Cortex of kidney (tissue), 1 donor: ENCODE measurements at places on chromosomes 3 and 15.

DNA sequence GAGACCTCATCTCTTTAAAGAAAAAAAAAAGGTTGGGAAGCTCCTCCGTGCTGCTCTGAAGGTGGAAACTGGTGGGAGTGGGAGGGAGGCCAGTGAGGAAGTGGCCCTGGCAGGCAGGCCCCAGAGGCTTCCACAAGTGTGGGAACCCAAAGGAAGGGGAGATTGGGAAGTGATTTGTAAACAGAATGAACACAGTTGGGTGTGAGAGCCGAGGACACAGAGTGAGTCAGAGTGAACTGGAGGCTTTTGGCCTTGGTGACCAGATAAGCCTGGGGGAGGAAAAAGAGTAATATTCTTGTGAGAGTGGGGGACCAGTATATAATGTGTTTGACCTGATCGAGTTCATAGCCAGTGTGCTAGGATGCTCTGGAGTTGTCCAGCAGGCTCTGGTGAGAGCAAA, 23.0 kb downstream of the MKRN2 start:
- DNase-seq = no peak

DNA sequence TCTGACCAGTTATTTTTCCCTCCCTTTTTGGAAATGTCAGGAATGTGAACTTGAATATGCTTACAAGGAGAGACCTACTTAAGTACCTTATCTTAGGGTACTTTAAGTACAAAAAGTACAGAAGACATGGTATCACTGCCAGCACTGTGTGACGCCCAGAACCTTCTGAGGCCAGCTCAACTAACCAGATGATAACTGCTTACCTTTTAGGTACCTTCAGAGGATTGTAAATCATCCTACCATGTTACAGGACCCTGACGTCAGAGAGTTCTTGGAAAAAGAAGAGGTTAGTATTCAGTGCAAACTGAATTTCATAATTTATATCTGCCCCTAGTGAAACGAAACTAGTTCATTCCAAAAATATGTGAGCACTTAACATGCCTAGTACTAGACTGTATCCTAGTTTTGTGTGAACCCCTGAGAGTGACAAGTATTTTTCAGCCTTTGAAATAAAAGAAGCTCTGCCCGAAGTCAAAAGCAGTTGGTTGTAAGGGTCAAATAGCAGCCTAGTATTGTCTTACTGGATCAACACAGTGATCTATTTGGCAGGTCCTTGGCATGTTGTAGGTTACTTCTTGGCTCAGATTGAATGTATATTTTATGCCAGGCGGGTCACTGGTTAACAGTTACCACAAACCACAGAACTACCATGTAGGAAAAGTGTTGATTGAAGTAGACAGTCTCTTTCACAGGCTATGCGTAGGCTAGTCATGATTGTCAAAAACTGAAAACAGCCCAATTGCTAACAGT, 23.8 kb upstream of the SNX22 start:
- DNase-seq = no peak

DNA sequence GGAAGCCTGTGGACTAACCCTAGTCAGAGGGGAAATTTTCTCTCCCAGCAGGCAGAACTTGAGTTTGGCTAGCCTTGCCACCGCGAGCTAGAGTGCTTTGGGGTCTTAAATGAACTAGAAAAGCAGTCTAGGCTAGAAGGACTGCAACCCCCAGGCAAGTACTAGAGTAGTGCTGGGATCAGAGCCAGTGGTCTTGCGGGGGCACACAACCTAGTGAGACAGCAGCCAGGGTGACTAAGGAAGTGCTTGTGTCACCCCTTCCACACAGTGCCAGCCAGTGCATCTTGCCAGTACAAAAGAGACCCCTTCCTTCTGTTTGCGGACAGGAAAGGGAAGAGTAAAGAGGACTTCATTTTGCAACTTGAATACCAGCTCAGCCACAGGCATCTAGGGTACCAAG, 59.0 kb downstream of the GOLM2 start:
- DNase-seq = no peak

GRCh38 chr3:112446343-112446742, 52.9 kb downstream of the BTLA start:
- no peak for DNase-seq

DNA sequence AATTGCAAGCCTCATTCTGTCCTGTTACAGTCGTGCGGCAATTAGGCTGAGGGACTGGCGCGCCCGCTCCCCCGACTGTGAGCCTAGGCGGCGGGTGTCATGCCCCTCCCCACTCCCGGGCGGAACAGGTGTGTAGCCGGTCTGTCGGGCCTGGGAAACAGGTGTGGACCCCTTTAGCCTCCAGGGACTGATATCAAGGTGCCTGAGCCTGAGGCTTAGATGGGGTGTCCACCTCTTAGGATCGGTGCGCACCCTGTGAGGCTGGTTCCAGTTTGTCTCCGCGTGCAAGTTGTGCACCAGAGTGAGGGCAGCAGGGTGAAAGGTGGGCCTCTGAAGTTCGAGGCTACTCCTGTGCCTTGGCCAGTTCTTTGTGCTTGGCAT, 686 bp downstream of the VPS8 start:
- no peak for DNase-seq

DNA sequence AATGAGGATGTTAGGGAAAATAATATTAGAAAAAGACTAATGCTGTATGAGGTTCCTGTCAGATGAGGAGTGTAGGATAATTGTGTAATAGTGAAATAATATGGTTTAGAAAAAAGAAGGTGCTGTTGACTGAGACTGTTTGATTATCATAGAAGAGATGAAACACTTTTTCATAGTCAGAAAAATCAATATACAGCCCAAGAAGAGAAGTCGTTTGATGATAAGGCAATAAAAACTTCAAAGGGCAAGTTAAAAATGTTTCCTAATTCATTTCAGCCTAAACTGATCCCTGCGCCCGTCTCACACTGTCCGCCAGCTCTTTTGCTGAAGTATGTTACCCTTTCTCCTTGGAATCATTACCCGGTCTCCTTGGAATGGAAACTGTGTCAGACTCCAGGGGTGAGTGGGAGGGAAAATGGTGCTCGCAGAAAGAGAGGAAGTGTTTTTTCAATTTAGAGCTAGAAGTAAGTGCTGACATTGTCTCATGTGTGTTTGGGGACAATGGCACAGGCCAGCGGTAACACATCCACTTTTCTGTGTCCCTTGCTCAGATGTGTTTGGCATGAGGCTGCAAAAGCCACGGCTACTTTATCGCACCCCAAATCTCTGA, 23.6 kb downstream of the DUT start:
- DNase-seq = no peak
